Stomach (tissue), 19 donors: ENCODE measurements at places on chromosomes 4 and X. TPM values are rescaled to one million over a fixed set of nuclear protein-coding genes. Genes with fewer than 3 reads are reported as not detected.

DNA sequence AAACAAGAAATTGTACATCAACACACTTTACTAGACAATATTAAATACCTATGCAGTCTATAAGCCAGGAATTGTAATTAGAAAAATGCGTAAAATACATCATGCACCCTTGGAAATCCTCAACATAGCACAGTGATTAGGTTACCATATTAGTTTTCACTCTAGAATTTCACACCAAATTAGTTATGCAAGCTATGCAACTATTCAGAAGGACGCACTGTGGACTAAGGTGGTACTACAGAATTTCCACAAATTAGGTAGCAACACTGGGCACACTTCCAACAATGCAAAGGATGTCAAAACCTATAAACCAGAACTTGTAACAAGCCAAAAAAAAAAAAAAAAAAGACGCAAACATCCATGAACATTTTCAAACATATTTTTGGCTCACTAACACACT lies 71.1 kb upstream of the ZCCHC13 start:
- H3K27me3 ChIP-seq: no peaks in the 10 kb centered on the region
- DNase-seq: no peak
- H3K4me1 ChIP-seq: no peaks in the 10 kb centered on the region
- H3K27ac ChIP-seq: no peak overlapping the region
- H3K36me3 ChIP-seq: no peaks in the 10 kb centered on the region
- no peak overlapping the region for H3K4me3 ChIP-seq

STS gene
- total RNA-seq: 7.0 TPM

CDKL2 gene
- total RNA-seq: not detected

PLK4 gene
- 1.2 TPM for total RNA-seq

DNA sequence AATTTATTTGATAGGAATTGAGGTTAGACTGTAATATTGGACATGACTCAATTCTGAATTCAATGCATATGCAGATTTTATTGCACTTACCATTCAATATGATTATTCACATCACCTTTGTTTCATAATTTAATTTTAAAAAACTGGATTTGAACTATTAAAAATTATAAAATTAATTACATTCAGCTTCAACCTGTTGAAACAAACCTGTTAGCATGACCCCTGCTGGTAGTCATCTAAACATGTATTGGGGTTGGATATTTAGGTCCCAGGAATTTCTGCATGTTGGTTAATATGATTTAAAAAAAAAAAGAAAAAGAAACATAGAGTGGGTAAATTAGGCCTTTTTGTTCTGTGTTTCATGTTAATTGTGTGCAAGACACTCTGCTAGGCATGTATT lies 85.9 kb downstream of the ARSJ start:
- no peak overlapping the region for H3K4me3 ChIP-seq
- no peak overlapping the region for H3K27ac ChIP-seq
- H3K36me3 ChIP-seq: peaks cover 6% of the 10 kb centered on the region
- DNase-seq: no peak
- H3K27me3 ChIP-seq: no peaks in the 10 kb centered on the region
- H3K4me1 ChIP-seq: no peaks in the 10 kb centered on the region

- H3K4me1 ChIP-seq: peaks cover 95% of the 10 kb centered on the region
- no peaks in the 10 kb centered on the region for H3K27me3 ChIP-seq
- H3K36me3 ChIP-seq: peaks cover 12% of the 10 kb centered on the region
- H3K4me3 ChIP-seq: no peak overlapping the region
- peak overlapping the region; percentile 82 for H3K27ac ChIP-seq
- DNase-seq: no peak
These were observed 6.8 kb downstream of the ANXA5 start for GRCh38 chr4:121690001-121690400.

- H3K27me3 ChIP-seq: no peaks in the 10 kb centered on the region
- H3K36me3 ChIP-seq: no peaks in the 10 kb centered on the region
- H3K4me3 ChIP-seq: no peak overlapping the region
- no peak for DNase-seq
These were observed 58.4 kb downstream of the PDGFC start for GRCh38 chr4:156913234-156913633.

- DNase-seq: peak; percentile 36
- no peak overlapping the region for H3K4me3 ChIP-seq
- no peaks in the 10 kb centered on the region for H3K4me1 ChIP-seq
These were observed 995.7 kb upstream of the PRKX start for GRCh38 chrX:4708970-4709760.

- H3K27ac ChIP-seq: no peak overlapping the region
- H3K4me1 ChIP-seq: peaks cover 57% of the 10 kb centered on the region
- H3K4me3 ChIP-seq: no peak overlapping the region
These were observed 9.8 kb downstream of the PGRMC2 start for GRCh38 chr4:128277856-128278255.

DNA sequence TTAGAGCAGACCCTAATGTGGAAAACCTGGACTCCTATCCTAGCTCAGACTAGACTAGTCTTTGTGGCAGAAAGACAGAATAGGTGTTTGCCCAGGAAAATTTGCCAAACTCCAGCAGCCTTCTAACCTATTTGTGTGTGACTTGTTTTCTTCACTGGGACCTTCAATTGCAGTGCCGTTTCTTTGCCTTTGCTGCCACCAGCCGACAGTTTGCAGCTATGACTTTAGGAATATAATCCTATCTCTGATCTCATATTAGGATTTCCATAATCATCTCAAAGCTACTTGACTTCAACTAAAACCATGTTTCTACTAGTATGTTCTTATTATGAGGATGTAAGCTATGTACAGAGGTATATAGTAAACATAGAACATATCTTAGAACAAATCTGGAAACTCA lies 60.2 kb upstream of the PGAM4 start:
- H3K27me3 ChIP-seq: no peaks in the 10 kb centered on the region
- H3K4me1 ChIP-seq: no peaks in the 10 kb centered on the region
- H3K4me3 ChIP-seq: no peak overlapping the region

DNA sequence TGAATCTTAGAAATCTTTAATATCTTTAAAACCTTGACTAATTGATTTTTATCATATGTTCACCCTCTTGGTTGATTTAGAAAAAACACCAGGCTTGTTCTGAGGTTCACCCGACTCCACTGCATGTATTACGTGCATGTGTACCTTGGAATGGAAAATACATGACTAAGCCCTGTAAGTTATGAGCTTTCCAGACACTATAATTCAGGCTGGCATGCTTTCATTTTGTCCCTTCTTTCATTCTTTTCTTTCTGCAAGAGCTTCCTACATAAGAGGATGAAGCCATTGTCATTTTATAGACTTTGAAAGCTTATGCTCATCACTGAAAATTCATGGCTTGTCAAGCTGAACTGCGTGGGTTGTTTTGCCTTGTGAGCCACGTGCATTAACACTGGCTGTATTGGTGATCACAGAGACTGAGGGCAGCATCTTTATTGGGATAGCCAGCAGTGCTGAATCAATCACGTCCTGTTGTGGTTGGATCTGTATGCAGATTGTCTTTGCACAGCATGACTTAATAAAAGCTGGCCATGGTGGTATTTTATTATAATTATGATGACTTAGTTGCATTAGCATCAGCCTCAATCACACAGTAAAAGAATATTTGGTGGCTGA lies 141.9 kb downstream of the SLIT2 start:
- H3K4me1 ChIP-seq: no peaks in the 10 kb centered on the region
- no peak overlapping the region for H3K27ac ChIP-seq
- H3K36me3 ChIP-seq: no peaks in the 10 kb centered on the region
- H3K4me3 ChIP-seq: no peak overlapping the region
